ENCODE measurements at places on chromosomes 12 and 14.
A peak's percentile ranks its signal among the peaks of the same experiment; 100 is the strongest.

GRCh38 chr12:15356951-15357364 is 34.6 kb downstream of the PTPRO start:
- no peak for DNase-seq

GRCh38 chr12:57621497-57622292 is 10.5 kb downstream of the ARHGEF25 start:
- peak; percentile 97 for DNase-seq

GRCh38 chr12:113841786-113842185 is 124.3 kb downstream of the RBM19 start:
- DNase-seq = no peak

GRCh38 chr12:674272-674781 is 11.1 kb upstream of the NINJ2 start:
- no peak for DNase-seq

DNA sequence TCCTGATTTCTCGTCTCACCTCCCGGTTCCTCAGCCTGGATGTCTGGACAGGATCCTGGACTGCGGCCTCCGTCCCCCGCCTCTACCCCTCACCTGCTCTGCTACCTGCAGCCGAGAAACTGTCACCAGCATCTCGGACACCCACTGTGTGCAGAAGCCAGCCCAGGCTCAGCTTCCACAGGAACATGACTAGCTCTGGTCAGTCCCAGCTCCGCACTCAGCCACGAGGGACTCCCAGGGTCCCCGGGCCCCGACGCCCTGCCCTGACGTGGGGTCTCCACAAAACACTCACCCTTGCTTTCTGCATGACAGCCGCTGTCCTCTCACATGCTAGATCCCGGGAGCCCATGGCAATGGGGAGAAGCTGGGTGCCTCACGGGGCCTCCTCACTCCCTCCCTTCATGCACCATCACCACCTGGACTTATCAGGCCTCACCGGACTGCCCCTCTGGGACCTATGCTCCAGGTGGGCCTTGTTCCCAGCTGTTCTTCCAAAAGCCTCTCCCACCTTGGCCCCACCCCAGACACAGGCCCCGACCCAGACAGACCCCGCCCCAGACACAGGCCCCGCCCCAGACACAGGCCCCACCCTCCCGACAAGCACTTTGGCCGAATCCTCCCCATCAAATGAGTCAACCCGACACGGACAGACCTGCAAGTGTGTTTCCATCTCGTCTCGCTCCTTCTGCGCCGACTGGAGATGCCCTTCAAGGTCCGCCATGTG is 26.9 kb upstream of the ANKLE2 start:
- DNase-seq = no peak

- DNase-seq = no peak
These were observed 102.6 kb downstream of the OSBPL8 start for GRCh38 chr12:76457010-76457409.

All from HuH-7 (cell line).